Stimulated activated CD4-positive, alpha-beta T cell treated with anti-CD3 and anti-CD28 coated beads, Interleukin-4, amount 100 ng/mL, for 48 hours (primary cell): ENCODE measurements at places on chromosomes 6 and 20.
A peak's percentile ranks its signal among the peaks of the same experiment; 100 is the strongest.

- no peak for DNase-seq
Measured at GRCh38 chr20:57130160-57130772, 136.2 kb downstream of the BMP7 start.

GRCh38 chr20:2742431-2742830 is 49.9 kb downstream of the EBF4 start:
- DNase-seq = no peak

GRCh38 chr6:47075168-47075567 is 33.0 kb upstream of the ADGRF1 start:
- DNase-seq = no peak

- DNase-seq = peak; percentile 73
Measured at GRCh38 chr6:158819213-158819976, at the start of gene EZR. TSS of gene EZR (minus strand) at chr6:158819368. CDS start at chr6:158818093, 1,275 bp downstream.
